ENCODE measurements at places on chromosomes 16 and 17.
A peak's percentile ranks its signal among the peaks of the same experiment; 100 is the strongest.

DNA sequence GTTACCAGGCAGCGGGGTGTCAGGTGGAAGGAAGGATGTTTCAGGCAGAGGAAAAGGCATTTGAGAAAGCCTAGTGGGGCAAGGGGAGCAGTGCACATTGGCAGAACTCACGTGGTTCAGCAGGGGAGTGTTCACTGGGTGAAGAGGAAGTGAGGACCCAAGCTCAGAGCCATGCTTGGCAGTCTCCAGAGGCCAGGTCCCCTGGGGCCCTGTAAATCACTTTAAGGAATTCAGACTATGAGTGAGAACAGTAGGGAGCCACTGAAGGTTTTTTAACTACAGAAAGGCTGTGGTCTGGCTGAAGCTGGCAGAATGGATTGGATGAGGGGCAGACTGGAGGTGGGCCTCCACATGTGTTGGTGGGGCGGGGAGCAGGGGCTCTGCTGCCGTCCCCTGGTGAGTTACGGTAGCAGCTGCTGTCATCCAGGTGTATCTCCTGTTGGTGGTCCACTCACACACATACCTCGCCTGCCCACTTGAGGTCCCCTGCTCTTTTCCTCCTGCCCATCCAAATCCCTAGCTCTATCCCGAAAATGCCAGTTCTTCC lies 5.1 kb downstream of the CLEC16A start:
- DNase-seq, result peak; percentile 42

GRCh38 chr16:79543219-79543618 lies 57.3 kb downstream of the MAF start:
- DNase-seq, result no peak

DNA sequence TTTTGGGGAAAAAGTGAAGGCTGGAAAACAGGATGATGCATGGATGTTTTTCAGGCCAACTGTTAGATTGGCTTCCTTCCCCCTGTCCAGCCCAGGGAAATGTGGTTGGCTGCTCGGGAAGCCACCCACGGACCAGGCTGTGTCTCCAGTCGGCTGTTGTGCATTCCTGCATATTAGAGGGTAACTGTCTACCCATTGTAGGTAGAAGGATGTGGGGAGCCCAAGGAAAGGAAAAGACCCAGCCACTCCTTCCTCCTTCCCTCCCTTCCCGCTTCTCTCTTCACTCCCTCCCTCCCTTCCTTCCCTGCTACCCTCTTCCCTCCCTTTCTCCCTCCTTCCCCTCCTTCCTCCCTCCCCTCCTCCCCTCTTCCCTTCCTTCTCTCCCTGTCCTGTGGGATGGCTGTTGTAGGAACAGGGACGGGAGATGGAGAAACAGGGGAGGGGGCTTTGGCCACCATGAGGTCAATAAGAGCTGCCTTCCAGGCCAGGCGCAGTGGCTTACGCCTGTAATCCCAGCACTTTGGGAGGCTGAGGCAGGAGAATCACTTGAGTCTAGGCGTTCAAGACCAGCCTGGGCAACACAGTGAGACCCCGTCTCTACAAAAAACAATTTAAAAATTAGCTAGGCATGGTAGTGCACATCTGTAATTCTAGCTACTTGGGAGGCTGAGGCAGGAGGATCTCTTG lies 16.9 kb downstream of the SYT17 start:
- no peak for DNase-seq

DNA sequence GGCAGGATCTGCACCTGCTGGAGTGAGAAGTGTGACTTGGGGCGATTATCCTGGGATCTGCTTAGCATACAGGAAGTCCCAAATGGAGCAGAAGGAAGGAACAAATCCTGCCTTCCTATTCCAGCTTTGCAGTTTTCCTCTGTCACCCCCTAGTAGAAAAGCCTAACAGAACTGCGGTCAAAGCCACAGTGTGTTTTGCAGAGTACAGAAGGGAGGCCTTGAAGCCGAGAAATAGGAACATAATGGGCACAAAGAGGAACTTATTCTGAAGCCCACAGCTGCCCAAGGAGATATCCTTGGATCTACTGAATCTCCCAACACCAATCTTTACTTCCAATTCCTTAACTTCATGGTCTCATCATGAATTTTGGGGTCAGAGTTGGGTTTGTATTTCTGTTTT lies 8.5 kb downstream of the KRTAP1-5 start:
- DNase-seq, result no peak

DNA sequence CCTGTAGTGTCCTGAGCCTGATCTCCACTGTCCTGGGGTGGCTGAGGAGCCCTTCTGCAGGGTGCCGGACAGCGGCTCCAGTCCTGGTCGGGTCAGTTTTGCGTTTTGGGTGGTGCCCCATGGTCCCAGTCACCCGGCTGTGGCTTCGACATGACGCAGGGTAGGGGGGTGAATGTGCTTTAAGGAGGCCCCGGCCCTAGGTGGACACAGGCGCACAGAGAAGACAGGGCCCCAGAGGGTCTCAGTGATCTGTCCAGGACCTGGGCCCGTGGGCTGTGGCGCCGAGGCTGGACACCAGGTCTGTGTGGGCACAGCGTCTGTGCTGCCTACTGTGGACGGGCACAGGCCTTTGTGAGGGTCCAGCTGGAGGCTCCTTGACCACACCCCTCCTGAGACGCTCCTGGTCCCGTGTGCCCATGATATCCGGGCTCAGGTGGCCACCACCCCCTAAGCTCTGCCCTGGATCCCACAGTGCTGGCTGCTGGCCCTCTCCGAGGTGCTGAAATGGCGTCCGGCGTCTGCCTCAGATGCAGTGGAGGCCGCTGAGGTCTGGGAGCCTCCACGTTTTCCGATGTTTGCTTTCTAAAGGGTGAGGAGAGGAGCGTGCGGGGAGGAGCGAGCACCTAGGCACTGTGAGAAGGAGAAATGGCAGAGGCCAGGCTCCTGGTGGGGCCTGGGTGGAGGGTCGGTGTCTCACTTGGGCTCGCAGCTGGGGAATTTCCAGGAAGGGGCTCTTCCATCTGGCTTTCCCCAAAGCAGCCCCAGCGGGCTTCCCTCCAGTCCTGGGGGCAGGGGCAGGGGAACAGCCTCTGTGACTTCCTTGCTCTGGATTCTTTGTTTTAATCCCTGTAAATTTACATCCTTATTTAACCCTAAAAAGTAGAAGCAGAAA lies 56.1 kb upstream of the ACSF3 start:
- DNase-seq, result peak; percentile 42

DNA sequence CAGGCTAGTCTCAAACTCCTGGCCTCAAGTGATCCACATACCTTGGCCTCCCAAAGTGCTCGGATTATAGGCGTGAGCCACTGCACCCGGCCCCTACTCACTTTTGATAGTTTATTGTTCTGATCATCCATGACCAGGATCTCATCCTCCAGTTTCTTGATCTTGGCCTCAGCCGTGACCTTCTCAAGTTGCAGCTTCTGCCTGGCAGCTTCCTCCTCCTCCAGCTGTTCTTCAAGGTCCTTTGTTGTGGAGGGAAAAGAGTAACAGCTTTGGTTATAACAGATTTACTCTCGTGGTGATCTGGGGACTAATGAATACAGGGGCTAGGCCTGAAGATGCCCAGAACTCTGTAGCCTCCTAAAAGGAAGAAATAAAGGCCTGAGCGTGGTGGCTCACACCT lies 89.9 kb downstream of the NDE1 start:
- DNase-seq, result no peak

- DNase-seq, result no peak
These were observed 2.1 kb downstream of the METTL22 start for GRCh38 chr16:8623634-8624033.

- DNase-seq, result peak; percentile 55
These were observed 7.4 kb downstream of the PRCD start for GRCh38 chr17:76547183-76547641.

DNA sequence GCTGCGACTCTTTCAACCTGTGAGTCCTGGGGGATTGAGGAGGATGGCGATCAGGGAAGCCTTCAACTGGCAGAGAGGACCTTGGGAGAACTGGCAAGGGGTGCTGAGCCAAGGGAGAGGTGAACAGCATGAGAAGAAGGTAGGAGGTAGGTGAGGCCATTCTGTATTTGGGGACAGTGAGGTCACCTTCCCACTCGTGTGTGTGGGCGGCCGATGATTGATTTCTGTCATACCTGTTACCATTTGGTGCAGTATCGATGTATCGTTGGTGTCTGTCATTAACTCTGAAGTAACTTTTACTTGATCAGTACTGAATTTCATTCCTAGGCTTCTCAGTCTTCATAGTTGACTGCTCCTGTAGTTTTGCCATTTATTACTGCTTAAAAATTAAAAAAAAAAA lies 3.8 kb downstream of the ARSG start:
- DNase-seq, result peak; percentile 50

GRCh38 chr16:58828901-58829545 lies 94.9 kb upstream of the GOT2 start:
- DNase-seq, result no peak

DNA sequence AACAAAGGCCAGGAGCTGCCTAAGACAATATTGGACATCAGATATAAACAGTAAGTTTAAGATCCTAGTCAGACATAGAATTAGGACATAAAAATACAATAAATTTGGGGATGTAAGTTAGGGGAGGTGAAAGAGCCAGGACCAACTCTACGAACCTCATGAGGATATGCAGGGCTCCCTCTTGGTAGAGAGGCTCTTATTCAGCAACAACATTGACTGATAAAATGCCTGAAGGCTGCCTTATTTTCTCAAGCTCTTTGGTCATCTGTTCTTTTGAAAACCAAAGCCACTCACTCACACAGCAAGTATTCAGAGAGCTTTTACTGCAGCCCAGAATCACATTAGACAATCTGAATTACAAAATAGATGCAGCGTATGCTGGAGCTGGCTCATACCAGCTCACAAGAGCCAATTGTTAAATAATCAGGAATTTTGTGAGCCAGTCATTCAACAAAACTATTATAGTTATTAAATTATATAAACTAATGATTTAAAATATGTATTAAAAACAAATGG lies 108.6 kb upstream of the CLEC3A start:
- DNase-seq, result no peak

GRCh38 chr17:77654850-77655249 lies 303.7 kb upstream of the TNRC6C start:
- no peak for DNase-seq

- DNase-seq, result no peak
These were observed 78.6 kb downstream of the MRM1 start for GRCh38 chr17:36679815-36680467.

- no peak for DNase-seq
These were observed 228.6 kb upstream of the SDK2 start for GRCh38 chr17:73872816-73873215.

GRCh38 chr16:70692130-70692872 lies 6.4 kb upstream of the MTSS2 start:
- no peak for DNase-seq

- DNase-seq, result no peak
These were observed 38.1 kb upstream of the PMFBP1 start for GRCh38 chr16:72210072-72210471.

DNA sequence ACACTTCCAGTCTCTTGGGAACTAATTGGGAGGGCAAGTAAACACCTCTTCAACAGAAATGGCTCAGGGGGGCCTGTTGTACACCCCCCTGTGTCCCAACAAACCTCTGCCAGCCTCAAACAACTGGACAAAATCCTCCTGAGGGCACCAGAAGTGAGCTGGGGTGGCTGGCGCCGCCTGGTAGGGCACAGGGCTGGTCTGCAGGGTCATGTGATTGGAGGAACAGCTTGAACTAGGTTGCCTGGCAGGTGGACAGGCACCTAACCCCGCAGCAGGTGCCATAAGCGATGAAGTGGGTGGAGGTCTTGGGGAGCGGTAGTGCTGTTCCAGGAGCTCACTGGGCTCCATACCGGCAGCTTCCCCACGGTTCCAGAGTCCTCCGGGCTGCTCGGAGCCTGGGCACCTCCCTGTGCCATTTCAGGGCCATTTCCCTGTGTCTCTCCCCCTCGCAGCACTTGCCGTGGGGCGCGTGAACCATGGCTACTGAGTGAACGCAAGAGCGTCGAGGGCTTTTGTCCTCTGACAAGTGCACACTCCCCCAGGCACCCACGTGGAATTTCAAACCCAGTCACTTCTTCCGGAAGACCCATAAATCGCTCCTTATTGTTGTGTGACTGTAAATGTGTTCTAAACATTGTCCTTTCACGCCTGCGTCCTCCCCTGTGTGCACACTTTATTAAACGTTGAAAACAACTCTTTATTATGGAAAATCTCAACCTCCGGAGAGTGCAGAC lies 101.5 kb downstream of the SEC14L1 start:
- DNase-seq, result no peak

DNA sequence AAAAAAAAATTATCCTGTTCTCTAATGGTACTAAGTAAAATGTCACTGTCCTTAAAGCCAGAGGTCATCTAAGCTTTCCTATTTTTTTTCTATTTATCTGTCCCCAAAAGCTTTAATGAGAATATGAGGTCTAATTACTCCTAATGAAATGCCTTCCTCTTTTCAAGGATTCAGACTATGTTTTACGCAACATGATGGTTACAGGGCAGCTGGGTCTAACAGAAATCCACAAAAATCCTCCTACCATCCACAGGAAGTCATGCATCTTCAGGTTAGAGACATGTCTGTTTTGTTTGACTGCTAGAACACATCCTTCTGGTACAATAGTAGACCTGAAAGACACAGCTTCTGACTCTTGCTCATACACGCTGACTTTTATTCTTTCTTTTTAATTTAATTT lies 29.7 kb upstream of the NSRP1 start:
- DNase-seq, result no peak

DNA sequence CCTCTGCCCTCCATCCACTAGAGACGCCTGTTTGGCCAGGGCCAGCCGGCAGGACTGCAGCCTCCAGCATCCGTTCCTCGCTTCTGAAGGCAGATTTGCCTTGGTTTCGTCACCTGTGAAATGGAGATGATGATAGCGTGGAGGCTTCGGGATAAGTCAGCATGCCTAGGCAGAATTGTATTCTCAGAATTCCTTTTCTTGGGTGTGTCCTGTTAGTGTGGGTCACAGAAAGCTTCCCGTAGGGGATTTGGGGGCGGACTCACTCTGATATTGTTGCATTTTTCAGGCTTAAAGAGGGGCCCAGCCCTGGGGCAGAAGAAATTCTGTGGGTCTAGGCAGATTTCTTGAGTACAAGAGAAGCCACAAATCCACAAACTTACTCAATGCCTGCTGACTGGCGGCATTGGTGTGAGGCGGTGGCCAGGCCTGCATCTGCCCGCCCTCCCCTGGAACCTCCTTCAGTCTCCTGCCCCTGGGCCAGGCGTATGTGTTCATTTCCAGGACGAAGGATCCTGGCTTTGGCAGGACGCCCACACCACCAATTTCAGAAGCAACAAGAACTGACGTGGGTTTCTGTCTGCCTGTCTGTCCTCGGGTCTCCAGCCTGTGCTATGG lies 17.6 kb downstream of the CCDC42 start:
- no peak for DNase-seq

GRCh38 chr16:23355106-23355670 lies 53.1 kb downstream of the SCNN1B start:
- DNase-seq, result no peak

- no peak for DNase-seq
These were observed 253.8 kb upstream of the CDH11 start for GRCh38 chr16:65375651-65376050.

- DNase-seq, result no peak
These were observed 642 bp upstream of the NEUROD2 start for GRCh38 chr17:39608142-39608981.

Measured in activated naive CD8-positive, alpha-beta T cell treated with anti-CD3 and anti-CD28 coated beads for 36 hours (primary cell).